ENCODE measurements at places on chromosomes 11 and 22. TPM values are rescaled to one million over a fixed set of nuclear protein-coding genes. Genes with fewer than 3 reads are reported as not detected.

DNA sequence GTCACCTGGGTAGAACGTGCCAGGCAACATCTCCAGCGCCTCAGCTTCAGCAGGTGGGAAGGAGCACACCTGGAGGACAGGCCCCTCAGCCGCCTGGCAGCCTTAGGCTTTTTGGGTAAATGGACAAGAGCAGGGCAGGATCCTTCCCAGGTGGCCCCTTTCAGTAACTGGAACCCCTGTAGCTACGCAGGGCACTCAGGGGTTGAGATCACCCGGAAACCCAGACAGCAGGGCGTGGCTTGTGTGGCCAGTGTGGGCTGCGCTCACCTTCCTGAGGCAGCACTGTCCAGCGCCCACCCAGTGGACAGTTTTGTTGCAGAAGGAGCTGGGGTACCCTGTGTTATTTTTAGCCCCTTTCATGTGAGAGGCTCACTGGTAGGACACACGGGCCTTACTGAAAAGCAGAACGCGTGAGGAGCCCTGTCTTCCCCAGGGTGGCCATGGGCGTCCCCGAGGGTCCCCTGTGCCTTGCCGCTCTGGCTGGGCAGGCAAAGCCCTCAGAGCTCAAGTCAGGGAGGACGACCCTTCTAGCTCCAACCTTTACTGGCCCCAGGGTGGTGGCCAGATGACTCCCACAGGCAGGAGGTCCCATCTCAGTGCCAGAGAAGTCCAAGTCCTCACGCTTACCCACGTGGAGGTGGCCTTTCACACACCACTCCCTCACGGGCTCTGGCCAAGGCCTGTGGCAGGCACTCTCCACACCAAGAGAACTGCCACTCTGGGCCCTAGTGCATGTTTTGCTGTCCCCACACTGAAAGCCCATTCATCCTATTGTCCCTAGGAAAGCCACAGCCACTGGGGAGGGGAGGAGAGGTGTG lies 75.8 kb downstream of the CTTN start:
- DNase-seq, result no peak

GRCh38 chr22:39535357-39535725 lies 2.8 kb upstream of the RPS19BP1 start:
- DNase-seq, result no peak

GRCh38 chr11:96126917-96127595 lies 203.1 kb upstream of the MTMR2 start:
- DNase-seq, result no peak

GRCh38 chr11:9720290-9720630 lies 56.4 kb downstream of the SWAP70 start:
- DNase-seq, result no peak

DNA sequence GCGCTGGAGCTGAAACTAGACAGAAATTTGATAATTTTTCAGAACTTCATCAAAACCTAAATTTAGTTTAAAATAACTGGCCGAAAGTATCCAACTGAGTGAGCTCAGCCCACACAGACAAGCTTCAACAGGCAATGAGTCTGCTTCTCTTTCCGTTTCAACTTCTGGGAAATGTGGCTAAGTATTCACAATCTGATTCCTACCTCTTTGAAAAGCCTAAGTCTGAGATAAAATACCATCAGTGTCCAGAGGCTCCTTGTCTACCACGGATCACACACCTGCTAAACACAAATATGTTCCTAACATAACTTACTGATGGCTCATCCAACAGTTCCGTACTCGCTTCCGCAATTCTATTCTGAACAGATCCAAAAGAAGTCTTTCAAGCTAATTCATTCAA lies 8.5 kb downstream of the SIK3 start:
- DNase-seq, result no peak

DNA sequence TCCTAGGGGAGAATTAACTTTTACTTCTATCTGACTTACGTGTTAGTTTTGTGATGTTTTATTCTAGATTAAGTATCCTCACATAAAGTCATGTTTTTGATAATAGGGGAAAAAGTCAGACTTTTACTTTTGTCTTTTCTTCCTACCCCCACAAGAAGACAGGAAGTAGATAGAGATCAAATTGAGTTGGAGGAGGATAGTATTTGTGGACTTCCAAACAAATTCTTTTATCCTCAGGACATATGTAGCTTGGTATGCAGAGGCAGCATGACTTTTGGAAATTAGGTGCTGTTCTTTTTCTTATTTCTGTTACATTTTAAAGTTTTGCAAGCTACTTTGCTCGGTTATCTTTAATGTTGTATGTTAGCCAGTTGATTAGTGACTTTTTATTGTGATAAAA lies 61.4 kb downstream of the MTMR3 start:
- peak; percentile 10 for DNase-seq

GRCh38 chr11:71565263-71565662 lies at the start of gene KRTAP5-10:
Gene KRTAP5-10 (plus strand): TSS chr11:71565563. CDS start chr11:71565588, 25 bp downstream.
- DNase-seq, result no peak

GRCh38 chr11:45847911-45848316 lies 639 bp downstream of the CRY2 start:
- DNase-seq, result peak; percentile 82

DNA sequence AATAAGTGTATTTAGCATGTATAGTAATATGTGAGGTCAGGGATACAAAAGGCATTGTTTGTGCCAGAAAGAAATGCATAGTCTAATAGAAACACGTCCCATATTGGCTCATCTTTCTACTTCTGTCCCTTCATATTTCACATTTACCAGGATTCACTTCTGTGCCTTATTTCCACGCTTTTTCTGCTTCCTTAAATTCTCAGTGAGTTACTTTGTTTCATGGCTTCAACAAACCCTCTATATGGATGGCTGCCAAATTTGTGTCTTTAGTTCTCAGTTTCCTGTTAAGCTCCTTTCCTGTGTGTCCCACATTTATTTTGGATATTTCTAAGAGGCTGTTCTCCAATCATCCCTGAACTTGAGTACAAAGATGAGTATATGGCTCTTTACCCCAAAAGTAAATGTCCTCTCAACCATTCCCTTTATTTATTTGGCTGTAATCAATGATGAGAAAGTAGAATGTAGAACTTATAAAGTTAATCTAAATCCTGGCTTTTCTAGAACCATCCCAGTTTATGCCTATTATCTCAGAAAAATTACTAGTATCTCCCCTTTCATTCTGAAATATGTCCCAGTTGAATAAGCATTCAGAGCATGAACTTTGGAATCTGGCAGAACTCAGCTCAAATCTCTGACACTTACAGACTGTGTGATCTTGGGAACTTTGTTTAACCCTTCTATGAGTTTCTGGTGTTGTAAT lies 23.5 kb downstream of the OR8B12 start:
- no peak for DNase-seq

DNA sequence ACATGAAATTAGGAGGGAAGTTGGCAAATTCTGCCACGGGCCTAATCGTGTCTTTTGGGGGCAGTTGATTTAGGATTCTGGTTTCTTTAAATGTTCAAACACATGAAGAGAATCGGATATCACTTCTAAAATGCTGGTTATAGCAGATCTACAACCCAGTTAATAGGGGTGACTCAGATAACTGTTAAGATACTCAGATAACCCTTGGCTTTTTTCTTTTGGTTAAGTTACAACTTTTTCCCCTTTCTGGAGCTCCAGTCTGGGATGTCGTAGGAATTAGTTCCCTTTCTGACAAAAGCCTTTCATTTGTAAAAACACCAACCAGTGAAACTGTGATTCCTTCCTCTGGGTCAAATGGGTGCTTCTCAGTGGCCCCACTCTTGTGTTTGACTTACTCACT lies 976 bp downstream of the DEPDC7 start:
- peak; percentile 19 for DNase-seq

Gene KRTAP5-2
- total RNA-seq, result not detected

Gene PGGHG
- total RNA-seq, result 23.1 TPM

Gene PDE2A
- total RNA-seq, result 0.25 TPM

Gene OR51B2
- not detected for total RNA-seq

Gene TTC17
- 61.7 TPM for total RNA-seq

Gene P4HA3
- 24.3 TPM for total RNA-seq

Gene TRPC6
- total RNA-seq, result under 0.01 TPM

All from GM23248 (cell line).